ENCODE measurements at places on chromosomes 7 and 10. TPM values are rescaled to one million over a fixed set of nuclear protein-coding genes. Genes with fewer than 3 reads are reported as not detected.

Gene WIPF3
- not detected for total RNA-seq

Gene TBXAS1
- 0.92 TPM for total RNA-seq

Gene PHKG1
- 9.4 TPM for total RNA-seq

Gene FAM131B
- 1.6 TPM for total RNA-seq
